ENCODE measurements at places on chromosomes 2 and 18. TPM values are rescaled to one million over a fixed set of nuclear protein-coding genes. Genes with fewer than 3 reads are reported as not detected.

Gene TEX44
- not detected for total RNA-seq

Gene COLEC11
- 1.5 TPM for total RNA-seq

Gene SH3RF3
- total RNA-seq: 7.4 TPM

Gene CHRND
- not detected for total RNA-seq

Gene DDX1
- total RNA-seq: 68.6 TPM

Gene LINC00305
- not detected for total RNA-seq

DNA sequence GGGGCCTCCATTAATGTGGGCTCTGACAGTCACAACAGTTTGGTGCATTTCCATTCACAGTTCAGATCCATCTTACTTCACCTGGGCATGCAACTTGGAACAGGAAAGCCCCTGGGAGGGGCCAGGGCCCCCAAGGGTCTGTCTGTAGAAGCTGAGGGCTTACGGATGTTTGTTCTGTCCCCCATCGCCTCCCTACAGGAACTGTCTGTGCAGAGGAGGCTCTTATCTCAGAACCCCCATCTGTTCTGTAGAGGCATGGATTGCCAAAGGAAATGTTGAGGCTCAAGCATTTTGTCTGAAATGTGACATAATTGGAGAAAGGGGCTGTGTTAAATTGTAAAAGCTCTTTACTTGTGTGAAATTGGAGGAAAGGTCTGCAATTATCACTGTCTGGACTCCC, 334.3 kb downstream of the CLIP4 start:
- H3K27ac ChIP-seq: no peak overlapping the region
- no peaks in the 10 kb centered on the region for H3K4me1 ChIP-seq
- H3K4me3 ChIP-seq: no peak overlapping the region
- H3K36me3 ChIP-seq: no peaks in the 10 kb centered on the region

- no peak for DNase-seq
- H3K27me3 ChIP-seq: no peaks in the 10 kb centered on the region
- no peak overlapping the region for H3K27ac ChIP-seq
- H3K36me3 ChIP-seq: no peaks in the 10 kb centered on the region
- H3K4me1 ChIP-seq: no peaks in the 10 kb centered on the region
Measured at GRCh38 chr2:206856513-206856912, 82.8 kb upstream of the CPO start.

- H3K27me3 ChIP-seq: no peaks in the 10 kb centered on the region
- no peaks in the 10 kb centered on the region for H3K36me3 ChIP-seq
- DNase-seq: no peak
Measured at GRCh38 chr2:237983922-237984321, 17.1 kb downstream of the UBE2F start.

DNA sequence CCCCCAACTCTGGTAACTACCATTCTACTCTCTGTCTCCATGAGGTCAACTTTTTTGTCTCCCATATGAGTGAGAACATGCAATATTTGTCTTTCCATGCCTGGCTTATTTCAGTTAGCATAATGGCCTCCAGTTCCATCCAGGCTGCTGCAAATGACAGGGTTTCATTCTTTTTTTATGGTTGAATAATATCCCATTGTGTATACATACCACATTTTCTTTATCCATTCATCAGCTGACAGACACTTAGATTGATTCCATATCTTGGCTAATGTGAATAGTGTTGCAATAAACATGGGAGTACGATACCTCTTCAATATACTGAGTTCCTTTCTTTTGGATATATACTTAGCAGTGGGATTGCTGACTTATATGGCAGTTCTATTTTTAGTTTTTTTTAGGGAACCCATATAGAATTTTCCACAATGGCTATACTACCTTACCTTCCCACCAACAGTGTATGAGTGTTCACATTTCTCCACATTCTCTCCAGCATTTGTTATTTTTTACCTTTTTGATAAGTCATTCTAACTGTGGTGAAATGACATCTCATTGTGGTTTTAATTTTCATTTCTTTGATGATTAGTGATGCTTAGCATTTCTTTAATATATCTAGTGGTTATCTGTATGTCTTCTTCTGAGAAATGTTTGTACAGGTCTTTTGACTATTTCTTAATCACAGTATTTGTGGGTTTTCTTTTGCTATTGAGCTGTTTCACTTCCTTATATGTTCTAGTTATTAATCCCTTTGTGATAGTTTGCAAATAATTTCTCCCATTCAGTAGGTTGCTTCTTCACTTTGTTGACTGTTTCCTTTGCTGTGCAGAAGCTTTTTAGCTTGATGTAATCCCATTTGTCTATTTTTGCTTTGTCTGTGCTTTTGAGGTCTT, 112.2 kb downstream of the SRBD1 start:
- H3K4me3 ChIP-seq: no peak overlapping the region
- no peaks in the 10 kb centered on the region for H3K36me3 ChIP-seq
- no peaks in the 10 kb centered on the region for H3K4me1 ChIP-seq
- H3K27ac ChIP-seq: no peak overlapping the region

GRCh38 chr2:36362291-36362690, 6.7 kb downstream of the CRIM1 start:
- H3K27me3 ChIP-seq: no peaks in the 10 kb centered on the region
- H3K36me3 ChIP-seq: no peaks in the 10 kb centered on the region
- DNase-seq: no peak

DNA sequence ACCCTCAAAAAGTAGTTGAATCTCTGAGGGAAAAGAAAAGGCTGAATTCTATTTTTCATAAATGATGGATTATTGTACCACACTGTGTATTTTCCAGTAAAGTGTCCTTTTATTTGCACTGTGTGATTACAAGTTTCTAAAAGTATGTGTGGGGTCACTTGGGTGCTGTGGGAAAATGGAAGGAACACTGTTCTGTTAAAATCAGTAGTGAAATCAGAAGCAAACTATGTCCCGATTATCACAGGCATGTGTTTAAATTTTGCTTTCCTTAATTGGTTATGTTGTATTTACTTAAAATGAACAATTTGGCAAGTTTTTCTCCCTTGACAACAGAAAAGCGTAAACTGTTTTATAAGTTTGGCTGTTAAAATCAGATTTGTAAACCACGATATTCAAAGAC, 353.1 kb downstream of the ARHGAP15 start:
- H3K36me3 ChIP-seq: no peaks in the 10 kb centered on the region
- H3K4me3 ChIP-seq: no peak overlapping the region
- H3K27ac ChIP-seq: peak overlapping the region; percentile 34

- no peak for DNase-seq
- peaks cover 13% of the 10 kb centered on the region for H3K4me1 ChIP-seq
- H3K4me3 ChIP-seq: no peak overlapping the region
- H3K36me3 ChIP-seq: no peaks in the 10 kb centered on the region
- H3K27ac ChIP-seq: no peak overlapping the region
- H3K27me3 ChIP-seq: no peaks in the 10 kb centered on the region
Measured at GRCh38 chr2:134310107-134311079, 56.5 kb downstream of the MGAT5 start.

GRCh38 chr18:10265560-10266333, 188.7 kb upstream of the APCDD1 start:
- no peak overlapping the region for H3K4me3 ChIP-seq
- DNase-seq: no peak
- H3K36me3 ChIP-seq: no peaks in the 10 kb centered on the region
- H3K27ac ChIP-seq: no peak overlapping the region
- peaks cover 5% of the 10 kb centered on the region for H3K4me1 ChIP-seq
- no peaks in the 10 kb centered on the region for H3K27me3 ChIP-seq
